Right cardiac atrium (tissue), 5 donors: ENCODE measurements at places on chromosomes 4 and X. TPM values are rescaled to one million over a fixed set of nuclear protein-coding genes. Genes with fewer than 3 reads are reported as not detected.

- DNase-seq, result no peak
Measured at GRCh38 chr4:38917481-38918025, 49.9 kb downstream of the FAM114A1 start.

DNA sequence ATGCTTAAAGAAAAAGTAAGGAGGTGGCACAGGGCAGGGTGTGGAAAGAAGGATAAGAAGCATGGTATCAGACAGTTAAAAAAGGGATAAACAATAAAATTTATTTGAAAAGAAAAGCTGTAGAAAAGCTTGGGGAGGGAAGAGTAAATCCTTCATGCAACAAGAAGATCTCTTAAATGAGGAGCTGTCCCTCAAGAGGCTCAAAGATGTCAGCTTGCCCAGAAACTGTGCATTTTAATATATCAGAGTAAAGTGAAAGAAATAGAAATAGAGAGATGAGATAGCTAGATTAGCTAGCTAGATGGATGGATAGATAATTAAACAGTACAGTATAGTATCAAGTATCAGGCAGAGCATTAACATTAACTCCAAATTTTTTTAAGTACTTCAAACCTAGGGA is 170.3 kb downstream of the LDB2 start:
- no peak for DNase-seq

RHOXF1 gene
- total RNA-seq, result not detected

DNA sequence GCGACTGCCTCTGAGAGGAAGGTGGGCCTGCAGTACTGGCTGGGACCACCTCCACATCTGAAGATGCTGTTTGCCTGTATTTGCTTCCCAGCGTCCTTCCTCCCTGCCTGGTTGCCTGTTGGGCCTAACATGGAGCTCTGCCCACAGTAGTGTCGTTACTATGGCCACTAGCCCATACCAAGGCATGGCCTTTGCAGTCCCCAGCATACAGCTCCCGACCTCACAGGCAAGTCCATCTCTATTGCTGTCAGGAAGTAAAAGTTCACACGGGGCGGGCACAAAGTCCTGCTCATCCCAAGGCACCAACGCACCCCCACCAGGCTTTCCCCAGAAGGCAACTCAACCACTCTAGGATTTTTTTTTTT is 71.6 kb downstream of the MAML3 start:
- no peak for DNase-seq

ARHGAP6 gene
- total RNA-seq, result 4.5 TPM

MAGEA10 gene
- total RNA-seq, result not detected

TCEANC gene
- total RNA-seq, result 4.2 TPM

FAM193A gene
- total RNA-seq, result 18.2 TPM

OGT gene
- total RNA-seq, result 93.5 TPM

GRCh38 chr4:41635441-41635840 is 97.5 kb downstream of the LIMCH1 start:
- DNase-seq, result no peak

HSFX3 gene
- not detected for total RNA-seq

- no peak for DNase-seq
Measured at GRCh38 chrX:110341189-110342035, 17.2 kb upstream of the RTL9 start.

DNA sequence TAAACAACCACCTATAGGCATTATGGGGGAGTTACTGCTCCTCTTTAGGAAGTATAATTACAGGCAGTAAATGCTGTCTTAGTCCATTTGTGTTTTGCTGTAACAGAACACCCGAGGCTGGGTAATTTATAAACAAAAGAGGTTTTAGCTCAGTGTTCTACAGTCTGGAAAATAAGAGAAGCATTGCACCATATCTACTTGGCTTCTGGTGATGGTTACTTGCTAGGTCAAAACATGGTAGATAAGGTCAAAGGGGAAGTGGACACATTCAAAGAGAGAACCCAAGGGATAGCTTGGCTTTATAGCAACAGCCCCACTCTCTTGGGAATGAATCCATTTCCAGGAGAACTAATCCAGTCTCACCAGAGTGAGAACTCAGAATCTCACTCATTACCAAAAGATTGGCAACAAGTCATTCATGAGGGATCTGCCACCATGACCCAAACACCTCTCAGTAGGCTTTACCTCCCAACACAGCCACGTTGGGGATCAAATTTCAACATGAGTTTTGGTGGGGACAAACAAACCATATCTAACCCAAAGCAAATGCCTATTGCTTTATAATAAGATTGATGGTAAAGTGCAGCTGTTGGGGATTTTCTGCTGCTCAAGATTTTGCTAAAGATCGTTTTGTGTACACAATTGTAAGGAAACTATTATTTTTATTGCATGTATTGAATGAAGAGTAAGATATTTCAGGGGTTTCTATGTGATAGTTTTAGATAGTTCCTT is 32.6 kb downstream of the STAG2 start:
- DNase-seq, result no peak

DNA sequence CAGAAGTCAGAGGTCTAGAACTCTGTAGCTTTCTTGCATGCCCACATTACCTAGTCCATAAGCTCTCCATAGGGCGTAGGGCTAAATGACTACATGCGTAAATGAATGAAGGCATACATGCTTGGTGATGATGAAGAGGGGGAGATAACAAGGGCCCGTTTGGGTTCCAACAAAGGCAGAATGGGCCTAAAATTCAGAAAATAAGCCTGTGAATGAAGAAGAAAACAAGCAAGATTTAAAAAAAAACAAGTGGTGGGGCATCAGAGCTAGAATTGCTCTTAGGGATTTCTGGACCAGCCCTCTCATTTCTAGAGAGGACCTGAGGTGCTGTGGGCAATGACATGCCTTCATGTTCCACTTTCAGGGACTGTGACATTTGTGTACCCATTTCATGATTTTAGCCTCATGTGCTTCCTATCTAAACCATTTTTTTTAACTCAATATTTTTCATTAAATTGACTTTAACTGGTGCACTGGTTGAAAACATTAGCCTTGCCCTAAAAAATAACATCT is 12.1 kb downstream of the GPRIN3 start:
- DNase-seq, result no peak

DNA sequence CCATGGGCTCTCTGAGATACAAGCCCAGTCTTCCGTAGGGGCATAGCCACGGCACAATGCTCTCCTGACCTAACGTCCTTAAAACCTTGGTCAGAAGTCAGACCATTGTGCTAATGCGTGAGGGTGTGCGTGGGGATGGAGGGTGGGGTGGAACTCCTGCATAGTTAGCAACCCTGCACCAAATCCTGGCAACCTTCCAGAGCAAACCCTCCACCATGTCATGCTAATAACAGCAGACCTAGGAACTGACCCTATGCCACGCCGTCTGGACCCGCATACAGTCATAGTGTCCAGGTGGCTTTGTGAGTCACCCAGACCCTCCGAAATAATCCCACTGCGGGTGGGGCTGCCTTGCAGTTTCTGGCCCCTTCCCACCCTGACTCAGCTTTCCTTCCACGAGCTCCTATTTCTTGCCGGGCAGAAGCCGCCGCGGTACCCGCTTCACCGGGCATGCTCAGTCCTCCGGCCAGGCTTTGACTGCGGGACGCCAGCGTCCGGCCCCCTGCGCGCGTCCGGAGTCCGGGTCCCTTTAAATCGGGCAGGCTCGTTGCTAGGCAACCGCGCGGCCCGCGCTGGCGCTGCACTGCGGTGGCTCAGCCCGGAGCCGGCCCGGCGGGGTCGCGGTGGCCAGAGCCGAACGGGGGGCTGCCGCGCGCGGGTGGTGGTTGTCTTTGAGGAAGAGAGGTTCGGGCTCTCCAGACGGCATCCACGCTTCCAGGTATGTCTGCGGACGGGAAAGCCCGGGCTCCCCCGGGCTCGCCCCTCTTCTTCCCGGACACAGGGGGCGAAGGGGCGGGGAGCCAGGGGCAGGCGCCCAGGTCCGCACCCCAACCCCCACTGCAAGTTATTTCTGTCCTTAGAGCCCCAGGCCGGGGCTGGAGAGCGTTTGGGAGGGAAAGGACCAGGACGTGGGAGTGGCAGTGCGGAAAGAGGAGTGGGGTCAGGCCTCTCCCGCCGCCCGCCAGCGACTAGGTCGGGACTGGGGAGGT is at the start of gene CCDC160:
Gene CCDC160, plus strand, starts transcription at position 557 of the 989 bp plus-strand sequence. CDS start 7,619 bp downstream, outside the sequence.
- DNase-seq, result peak; percentile 61

NCAPG gene
- 0.97 TPM for total RNA-seq

SUPT20HL1 gene
- total RNA-seq, result not detected

ZNF674 gene
- total RNA-seq, result 2.9 TPM

DNA sequence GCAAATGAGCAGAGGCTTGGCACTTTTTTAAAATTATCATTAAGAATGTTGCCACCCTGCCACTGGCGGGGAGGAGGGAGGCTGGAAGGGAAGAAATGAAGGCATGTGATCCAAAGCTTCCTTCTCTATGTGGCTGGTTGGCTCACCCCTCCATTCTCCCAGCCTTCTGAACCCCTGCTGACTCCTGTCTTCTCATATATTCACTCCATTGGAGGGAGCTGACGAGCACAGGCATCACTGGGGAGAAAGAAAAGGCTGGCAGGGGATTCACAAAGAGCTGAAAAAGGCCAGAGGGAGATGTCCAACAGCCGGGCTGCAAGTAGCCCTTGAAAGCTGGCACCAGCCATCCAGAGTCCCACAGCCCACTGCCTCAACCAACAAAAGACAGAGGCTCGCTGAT is 495.6 kb downstream of the BCOR start:
- DNase-seq, result no peak

GRCh38 chr4:156779774-156780173 is 191.8 kb downstream of the PDGFC start:
- DNase-seq, result no peak

SYNPO2 gene
- total RNA-seq, result 134 TPM

DNA sequence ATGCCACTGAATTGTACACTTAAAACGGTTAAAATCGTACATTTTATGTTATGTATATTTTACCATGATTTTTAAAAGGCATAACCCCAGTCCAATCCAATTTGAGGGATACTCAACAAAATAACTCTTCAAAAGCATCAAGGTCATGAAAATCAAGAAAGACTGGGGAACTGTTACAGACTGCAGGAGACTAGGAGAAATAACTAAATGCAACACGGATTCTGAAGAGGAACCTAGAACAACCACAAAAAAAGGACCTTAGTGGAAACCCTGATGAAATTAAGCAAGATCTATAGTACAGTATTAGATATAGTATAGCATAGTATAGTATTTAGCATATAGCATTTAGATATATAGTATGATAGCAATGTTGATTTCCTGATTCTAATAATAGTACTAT is 26.8 kb downstream of the SH3KBP1 start:
- no peak for DNase-seq

GRCh38 chr4:122027203-122027602 is 75.3 kb upstream of the TRPC3 start:
- DNase-seq, result no peak

BTK gene
- total RNA-seq, result 1.6 TPM

NDST3 gene
- total RNA-seq, result not detected

TLR1 gene
- total RNA-seq, result 6.0 TPM

DNA sequence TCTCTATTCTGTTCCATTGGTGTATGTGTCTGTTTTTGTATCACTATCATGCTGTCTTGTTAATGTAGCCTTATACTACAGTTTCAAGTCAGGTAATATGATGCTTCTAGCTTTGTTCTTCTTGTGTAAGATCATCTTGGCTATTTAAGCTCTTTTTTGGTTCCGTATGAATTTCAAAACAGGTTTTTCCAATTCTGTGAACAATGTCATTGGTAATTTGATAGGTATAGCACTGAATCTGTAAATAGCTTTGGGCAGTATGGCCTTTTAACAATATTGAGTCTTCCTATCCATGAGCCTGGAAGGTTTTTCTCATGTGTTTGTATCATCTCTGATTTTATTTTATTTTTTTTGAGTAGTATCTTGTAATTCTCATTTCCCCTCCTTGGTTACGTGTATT is 94.3 kb downstream of the ANAPC10 start:
- no peak for DNase-seq

DNA sequence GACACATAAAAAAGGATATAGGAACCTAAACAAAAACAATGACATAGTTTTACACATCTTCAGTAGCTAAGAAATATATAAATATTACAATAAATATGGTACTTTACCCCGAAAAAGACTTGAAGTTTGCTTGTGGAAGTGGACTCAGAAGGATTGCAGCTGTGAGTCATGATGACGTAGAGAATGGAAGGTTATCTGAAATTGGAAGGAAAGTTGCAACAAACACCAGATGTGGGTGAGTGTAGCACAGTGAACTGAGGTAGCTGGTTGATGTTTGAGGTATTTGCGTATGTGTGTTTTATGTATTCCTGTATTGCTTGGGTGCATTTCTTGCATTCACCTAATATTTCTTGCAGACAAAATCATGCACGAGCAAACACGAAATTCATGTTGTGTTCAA is 113.0 kb downstream of the ARX start:
- no peak for DNase-seq

ZAR1 gene
- total RNA-seq, result not detected

ATXN3L gene
- total RNA-seq, result not detected

SLC39A8 gene
- total RNA-seq, result 82.4 TPM

DNA sequence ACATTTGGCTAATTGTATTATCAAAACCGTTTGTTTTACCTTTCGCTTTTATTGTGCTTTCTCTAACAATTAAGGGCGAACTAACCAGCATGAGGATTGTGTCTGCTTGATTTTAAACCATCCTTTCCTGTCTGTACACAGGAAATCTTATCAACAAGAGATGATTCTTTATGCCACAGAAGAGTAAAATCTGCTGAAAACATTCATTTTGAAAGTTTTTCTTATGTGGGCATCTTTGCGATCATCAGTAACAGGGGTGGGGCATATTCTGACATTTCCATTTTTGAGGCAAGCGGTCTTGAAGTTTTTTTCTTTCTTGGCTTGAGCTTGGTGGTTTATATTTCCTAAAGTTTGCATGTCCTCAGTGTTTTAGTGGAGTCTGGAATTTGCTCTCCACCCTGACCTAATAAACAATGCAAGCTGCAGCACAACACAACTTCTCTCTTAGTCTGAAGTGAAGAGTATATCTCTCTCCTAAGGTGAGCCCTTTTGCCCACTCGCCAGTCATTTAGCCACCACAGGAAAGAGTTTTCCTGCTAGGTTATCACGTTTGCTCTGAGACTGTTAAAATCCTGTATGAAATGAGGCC is 26.6 kb downstream of the NFKB1 start:
- DNase-seq, result no peak

- DNase-seq, result no peak
Measured at GRCh38 chrX:66162331-66162822, 1.7 kb upstream of the HEPH start.

- no peak for DNase-seq
Measured at GRCh38 chrX:109830704-109831206, 97.7 kb upstream of the ACSL4 start.
